ENCODE measurements at places on chromosomes 2 and 18.

DNA sequence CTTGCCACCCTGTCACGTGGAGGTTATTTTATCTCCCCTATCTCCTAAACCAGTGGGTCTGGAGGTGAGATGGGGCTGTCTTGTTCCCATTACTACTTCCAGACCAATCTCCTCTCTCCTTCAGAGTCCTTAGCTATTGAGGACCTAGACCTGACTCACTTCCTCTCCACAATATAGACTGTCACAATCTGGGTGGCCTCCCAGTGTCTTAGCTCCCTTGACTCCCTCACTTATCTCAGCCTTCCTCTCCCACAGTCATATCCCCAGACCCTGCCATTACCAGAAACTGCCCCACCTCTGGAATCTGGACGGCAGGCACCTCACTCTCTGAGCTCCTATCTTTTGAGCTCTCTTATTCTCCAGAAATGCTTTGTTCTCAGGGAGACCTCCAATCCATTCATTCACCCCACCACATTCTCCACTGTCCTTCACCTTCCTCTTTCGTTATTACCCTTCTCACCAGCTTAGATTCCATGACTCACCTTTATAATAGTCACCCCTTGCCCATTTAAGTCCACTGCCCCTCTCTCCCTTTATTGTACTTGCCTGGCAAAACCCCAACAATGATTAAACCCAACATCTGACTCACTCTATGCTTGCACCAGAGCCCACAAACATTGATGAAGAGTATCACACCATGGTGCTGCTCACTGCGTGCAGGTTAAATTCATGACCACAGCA, 23.3 kb upstream of the SIX3 start:
- no peaks in the 10 kb centered on the region for H3K36me3 ChIP-seq
- H3K27me3 ChIP-seq, result peaks cover 3% of the 10 kb centered on the region
- no peak for DNase-seq
- H3K4me3 ChIP-seq, result no peak overlapping the region
- no peak overlapping the region for H3K27ac ChIP-seq

GRCh38 chr2:138086576-138086975, 122.3 kb downstream of the HNMT start:
- no peak overlapping the region for H3K4me3 ChIP-seq
- no peaks in the 10 kb centered on the region for H3K36me3 ChIP-seq
- H3K4me1 ChIP-seq, result no peaks in the 10 kb centered on the region
- no peak overlapping the region for H3K27ac ChIP-seq
- no peak for DNase-seq

GRCh38 chr2:53417385-53417784, 350.2 kb upstream of the CHAC2 start:
- H3K4me1 ChIP-seq, result no peaks in the 10 kb centered on the region
- H3K4me3 ChIP-seq, result no peak overlapping the region
- no peaks in the 10 kb centered on the region for H3K36me3 ChIP-seq
- no peak overlapping the region for H3K27ac ChIP-seq
- DNase-seq, result no peak

- no peaks in the 10 kb centered on the region for H3K36me3 ChIP-seq
- H3K27me3 ChIP-seq, result no peaks in the 10 kb centered on the region
- no peak overlapping the region for H3K4me3 ChIP-seq
- H3K4me1 ChIP-seq, result no peaks in the 10 kb centered on the region
- no peak for DNase-seq
- H3K27ac ChIP-seq, result no peak overlapping the region
These were observed 16.2 kb upstream of the FHL2 start for GRCh38 chr2:105415007-105415406.

GRCh38 chr2:132904142-132904842, 234.3 kb upstream of the LYPD1 start:
- no peaks in the 10 kb centered on the region for H3K36me3 ChIP-seq
- no peak for DNase-seq
- no peak overlapping the region for H3K4me3 ChIP-seq
- H3K27me3 ChIP-seq, result no peaks in the 10 kb centered on the region
- H3K4me1 ChIP-seq, result no peaks in the 10 kb centered on the region
